ENCODE measurements at places on chromosomes 16 and 17. TPM values are rescaled to one million over a fixed set of nuclear protein-coding genes. Genes with fewer than 3 reads are reported as not detected.

- DNase-seq = no peak
Observed at GRCh38 chr17:73272906-73273218, 11.2 kb upstream of the CPSF4L start.

DNA sequence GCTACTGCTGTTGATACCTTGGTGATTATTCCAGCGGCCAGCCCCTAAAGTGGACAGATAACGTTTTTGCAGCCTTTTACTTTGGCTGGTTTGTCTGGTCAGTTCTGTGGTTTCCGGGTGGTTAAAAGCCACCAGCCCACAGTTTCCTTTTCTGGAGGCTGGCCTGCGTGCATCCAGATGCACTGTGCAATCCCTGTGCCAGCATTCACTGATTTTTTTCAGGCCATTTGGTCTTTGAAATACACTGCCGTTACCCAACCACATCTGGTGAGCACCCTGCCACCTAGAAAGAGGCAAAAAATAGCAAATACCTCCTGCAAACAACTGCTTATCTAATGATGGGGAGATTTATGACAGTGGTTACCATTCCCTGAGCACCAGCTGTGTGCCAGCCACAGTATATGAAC lies 797 bp downstream of the NUDT7 start:
- DNase-seq = no peak

- no peak for DNase-seq
Observed at GRCh38 chr16:1261131-1261892, 5.4 kb downstream of the TPSD1 start.

DNA sequence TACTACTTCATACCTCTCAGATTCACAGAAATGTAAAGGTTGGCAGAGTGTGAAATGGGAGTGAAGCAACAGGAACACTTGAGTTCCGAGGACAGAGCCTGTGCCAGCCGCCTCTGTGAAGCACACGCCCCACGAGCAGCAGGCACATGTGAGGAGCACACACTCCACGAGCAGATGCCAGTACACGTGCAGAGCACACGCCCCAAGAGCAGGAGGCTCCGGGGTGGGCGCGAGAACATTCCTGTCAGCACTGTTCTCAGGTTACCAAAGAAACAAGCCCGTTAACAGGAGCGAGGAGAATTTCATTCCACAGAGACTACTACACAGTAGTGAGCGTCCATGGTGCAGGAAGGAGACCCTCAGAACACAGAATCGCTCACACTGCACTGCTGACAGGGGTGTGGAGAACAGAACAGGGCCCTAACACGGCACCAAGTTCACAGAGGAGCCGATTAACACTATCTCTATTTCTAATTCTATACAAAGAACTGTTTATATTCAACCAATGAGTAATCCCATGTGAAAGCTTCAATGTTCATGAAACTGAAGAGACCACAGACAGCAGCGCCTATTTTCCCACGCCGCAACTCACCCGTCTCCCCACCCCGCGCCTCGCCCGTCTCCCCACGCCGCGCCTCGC lies 40.1 kb downstream of the KLHDC4 start:
- DNase-seq = no peak

GRCh38 chr17:75079023-75079373 lies 8.8 kb upstream of the SLC16A5 start:
- no peak for DNase-seq

DNA sequence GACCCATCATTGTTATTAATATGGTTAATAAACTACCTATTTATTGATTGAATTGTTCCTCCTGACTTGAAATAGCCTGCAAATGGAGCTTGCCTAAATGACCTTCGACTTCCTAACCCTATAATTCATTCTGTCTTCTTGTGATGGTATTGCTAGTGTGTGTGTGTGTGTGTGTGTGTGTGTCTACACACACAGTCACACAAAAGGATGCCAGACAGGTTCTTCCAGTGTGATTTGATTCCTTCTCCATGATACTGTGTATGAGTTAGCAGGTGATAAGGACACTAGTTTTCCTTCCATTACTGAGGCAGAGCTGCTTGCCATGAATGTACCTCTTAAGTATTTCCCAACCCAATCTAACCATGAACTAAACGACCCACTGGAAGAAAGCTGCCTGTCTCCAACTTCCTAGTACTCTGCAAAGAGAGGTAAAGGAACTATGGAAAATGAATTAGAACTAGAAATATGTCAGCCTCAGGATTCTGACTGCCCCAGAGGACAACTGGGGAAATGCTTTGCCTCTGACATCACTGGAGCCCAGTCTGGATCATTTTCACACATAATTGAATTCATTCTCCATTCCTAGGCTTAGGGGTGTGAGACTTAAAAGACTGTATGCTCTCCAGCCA lies 3.5 kb upstream of the CDC6 start:
- DNase-seq = peak; percentile 82

DNA sequence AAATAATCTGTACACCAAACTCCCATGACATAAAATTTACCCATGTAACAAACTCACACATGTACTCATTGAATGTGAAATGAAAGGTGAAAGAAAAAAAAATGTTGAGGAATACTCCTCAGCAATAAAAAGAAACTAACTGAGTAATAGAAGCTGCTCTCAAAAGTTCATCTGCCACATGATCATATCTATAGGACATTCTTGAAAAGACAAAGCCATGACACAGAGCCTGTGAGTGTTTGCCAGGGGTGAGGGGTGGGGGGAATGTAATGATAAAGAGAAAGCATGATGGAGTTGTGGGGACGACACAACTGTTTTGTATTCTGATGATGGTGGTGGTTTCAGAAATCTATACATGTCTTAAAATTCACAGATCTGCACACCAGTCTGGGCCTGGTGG lies 52.2 kb upstream of the TMC5 start:
- DNase-seq = no peak

DNA sequence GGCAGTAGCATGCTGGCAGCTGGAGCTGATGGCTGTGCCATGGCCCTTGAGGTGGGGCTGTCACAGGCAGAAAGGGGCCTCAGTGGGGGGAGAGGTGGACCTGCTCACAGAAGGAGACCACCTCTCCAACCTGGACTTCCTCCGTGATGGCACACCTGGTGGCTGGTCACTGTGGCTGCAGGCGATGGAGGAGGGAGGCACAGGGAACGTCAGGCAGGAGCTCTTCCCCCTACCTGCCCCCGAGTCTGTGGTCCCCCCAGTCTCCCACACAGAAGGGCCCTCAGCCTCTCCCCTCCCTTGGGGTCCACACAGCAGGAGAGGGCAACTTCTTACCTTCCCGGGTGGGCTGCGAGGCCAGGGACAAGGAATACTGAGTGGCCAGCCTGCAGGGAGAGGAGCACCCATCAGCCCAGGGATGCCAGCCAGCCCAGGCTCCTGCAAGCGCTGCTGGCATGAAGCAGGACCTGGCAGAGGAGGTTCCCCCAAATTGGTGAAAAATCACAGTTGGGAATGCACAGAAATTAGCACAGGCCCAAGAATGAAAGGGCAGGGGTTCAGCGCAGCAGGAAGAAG lies 96.5 kb downstream of the GOSR1 start:
- DNase-seq = no peak

- DNase-seq = no peak
Observed at GRCh38 chr16:28540346-28540745, 1.6 kb upstream of the NUPR1 start.

DNA sequence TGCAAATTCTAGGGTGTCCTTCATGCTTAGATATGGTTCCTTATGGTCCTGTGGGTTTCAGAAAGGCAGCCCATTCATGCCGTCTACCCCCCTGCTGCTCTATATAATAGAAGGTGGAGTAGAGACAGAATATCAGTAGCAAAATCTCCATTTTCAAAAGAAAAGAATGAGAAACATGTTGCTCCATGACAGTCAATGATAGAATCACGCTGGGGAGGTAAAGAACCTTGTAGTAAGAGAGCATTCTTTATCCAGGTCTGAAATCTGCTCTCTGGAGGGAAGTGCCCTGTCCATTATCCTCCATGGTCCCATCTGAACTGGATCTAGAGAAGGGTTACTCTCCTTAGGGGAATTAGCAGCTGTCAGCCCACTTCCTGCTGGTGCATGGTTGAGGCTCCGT lies 272.8 kb downstream of the WWOX start:
- no peak for DNase-seq

- peak; percentile 97 for DNase-seq
Observed at GRCh38 chr17:50129728-50130558, at the start of gene SAMD14. SAMD14 (minus strand) TSS chr17:50130160; CDS start chr17:50124959, 5,201 bp downstream.

- peak; percentile 23 for DNase-seq
Observed at GRCh38 chr17:44792276-44792675, 33.5 kb downstream of the ADAM11 start.

DNA sequence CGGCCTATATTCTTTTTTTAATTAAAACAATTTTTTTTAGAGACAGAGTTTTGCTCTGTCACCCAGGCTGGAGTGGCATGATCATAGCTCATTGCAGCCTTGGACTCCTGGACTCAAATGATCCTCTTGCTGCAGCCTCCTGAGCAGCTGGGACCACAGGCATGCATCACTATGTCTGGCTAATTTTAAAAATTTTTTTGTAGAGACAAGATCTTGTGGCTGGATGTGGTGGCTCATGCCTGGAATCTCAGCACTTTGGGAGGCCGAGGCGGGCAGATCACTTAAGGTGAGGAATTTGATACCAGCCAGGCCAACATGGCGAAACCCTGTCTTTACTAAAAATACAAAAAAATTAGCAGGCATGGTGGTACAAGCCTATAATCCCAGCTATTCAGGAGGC lies 54.8 kb upstream of the MSI2 start:
- no peak for DNase-seq

GRCh38 chr17:80967404-80967872 lies 24.2 kb upstream of the CHMP6 start:
- DNase-seq = no peak

GRCh38 chr16:72458035-72458434 lies 286.1 kb upstream of the PMFBP1 start:
- no peak for DNase-seq

DNA sequence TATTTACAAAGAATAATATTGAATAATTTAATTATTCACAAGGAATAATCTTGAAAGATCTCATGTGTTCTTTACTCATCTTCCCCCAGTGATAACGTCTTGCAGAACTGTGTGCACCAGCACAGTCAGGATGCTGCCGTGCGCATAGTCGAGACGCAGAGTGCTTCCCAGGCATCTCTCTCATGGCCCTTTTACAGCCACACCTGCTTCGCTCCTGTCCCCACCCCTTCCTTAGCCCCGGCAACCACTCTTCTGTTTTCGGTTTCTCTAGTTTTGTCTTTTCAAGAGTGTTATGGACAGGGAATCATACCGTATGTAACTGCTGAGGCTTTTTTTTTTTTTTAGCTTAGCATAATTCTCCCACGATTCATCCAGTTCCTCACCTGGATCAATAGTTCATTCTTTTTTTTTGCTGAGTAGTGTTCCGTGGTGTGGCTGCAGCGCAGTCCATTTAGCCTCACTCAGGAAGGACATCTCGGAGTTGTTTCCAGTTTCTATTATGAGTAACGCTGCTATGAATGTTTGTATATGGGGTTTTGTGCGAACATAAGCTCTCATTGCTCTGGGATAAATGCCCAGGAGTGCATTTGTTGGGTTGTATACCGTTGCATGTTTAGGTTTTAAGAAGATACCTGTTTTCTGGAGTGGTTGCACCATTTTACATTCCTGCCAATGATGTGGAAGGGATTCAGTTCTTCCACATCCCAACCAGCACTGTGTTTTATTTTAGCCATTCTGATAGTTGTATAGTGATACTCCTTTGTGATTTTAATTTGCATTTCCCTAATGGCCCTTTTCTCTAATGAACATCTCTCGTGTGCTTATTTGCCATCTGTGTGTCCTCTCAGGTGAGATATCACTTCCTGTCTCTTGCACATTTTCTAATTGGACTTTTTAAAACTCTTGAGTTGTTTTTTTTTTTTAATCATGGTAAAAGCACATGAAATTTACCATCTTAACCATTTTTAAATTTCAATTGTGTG lies 47.6 kb downstream of the SEC14L1 start:
- DNase-seq = no peak

- DNase-seq = no peak
Observed at GRCh38 chr17:60060474-60060873, 18.2 kb downstream of the HEATR6 start.

GRCh38 chr17:16926061-16926511 lies 45.8 kb downstream of the TNFRSF13B start:
- DNase-seq = peak; percentile 47

GRCh38 chr17:82219083-82219482 lies 6.4 kb upstream of the CCDC57 start:
- peak; percentile 77 for DNase-seq

GRCh38 chr17:56819431-56820145 lies 14.1 kb downstream of the C17orf67 start:
- peak; percentile 90 for DNase-seq

GRCh38 chr16:58459344-58460218 lies 40.4 kb upstream of the NDRG4 start:
- peak; percentile 85 for DNase-seq

DNA sequence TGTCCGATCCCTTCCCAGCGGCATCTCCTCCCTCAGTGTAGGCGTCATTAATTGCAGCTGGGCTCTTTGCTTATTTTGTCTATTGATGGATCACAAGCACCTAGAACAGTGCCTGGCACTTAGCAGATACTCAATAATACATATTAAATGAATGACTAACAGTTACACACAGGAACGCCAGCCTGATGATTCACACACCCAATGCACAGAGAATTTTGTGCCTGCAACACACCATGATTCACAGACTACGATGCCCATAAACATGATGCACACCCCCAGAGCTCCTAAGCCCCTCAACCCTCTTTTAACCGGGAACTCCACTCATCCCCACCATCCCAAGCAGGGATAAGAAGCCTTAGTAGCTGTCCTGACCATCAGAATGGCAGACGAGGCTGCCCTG lies 66.6 kb upstream of the TMEM97 start:
- peak; percentile 90 for DNase-seq

- DNase-seq = no peak
Observed at GRCh38 chr16:1460602-1461138, 14.2 kb downstream of the CLCN7 start.

DNA sequence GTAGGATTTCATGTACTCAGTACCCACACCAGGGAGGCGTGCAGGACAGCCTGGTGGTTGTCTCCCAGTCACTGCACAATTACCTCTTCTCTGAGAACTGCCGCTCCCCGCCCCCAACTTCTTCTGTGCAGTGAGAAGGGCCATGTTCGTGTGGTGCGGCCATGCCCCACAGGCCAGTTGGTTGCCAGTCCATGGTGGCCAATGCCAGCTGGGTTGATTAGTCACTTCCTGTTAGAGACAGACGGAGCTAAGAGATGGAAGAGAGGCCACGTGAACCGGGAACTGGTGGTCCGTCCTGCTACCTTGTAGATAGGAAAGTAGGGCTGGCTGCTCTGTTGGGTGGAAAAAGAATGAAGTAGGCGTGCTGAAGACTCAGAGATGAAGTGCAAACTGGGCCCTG lies 206.5 kb downstream of the ABCC12 start:
- DNase-seq = no peak

The HS3ST3A1 gene
- total RNA-seq = 7.1 TPM

The NTN1 gene
- total RNA-seq = 0.29 TPM

The MMP15 gene
- total RNA-seq = 7.7 TPM

The STAT5A gene
- total RNA-seq = 35.5 TPM

The PERCC1 gene
- total RNA-seq = not detected

The HYDIN gene
- total RNA-seq = 3.2 TPM

The KRT36 gene
- total RNA-seq = 0.36 TPM

The ENPP7 gene
- not detected for total RNA-seq

The ADAM11 gene
- total RNA-seq = 0.36 TPM
